ENCODE measurements at places on chromosomes 2 and 18.

GRCh38 chr2:128584296-128584890 lies 265.7 kb upstream of the HS6ST1 start:
- DNase-seq, result no peak

DNA sequence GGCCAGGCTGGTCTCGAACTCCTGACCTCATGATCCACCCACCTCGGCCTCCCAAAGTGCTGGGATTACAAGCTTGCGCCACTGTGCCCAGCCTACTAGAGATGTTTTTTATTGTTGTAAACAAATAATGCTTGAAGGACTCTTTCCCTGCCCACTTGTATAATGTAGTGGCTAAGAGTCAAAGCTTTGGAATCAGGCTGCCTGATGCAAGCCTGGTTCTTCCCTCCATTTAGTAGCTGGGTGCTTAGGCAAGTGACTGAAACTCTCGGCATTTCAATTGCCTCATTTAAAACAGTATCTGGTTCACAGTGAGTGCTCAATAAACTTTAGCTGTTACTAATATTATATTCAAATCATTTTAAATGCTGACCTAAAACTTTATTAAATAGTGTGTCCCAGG lies 264.0 kb upstream of the FBXO11 start:
- DNase-seq, result no peak

DNA sequence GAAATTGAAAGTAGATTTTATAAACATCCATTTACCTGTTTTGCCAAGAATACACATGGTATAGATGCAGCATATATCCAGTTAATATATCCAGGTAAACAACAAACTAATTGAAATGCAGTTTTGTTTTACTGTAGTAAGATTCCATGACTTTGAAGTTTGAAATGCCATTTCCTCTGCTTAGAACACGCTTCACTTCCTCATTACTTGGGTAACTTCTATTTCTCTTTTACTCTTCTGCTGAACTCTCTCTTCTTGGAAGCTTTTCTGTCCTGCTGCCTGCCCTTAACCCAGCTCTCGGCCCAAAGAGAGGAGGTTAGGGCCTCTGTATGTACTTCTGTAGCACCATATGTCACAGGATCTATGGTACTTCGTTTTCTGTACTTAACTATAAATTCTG lies 14.1 kb upstream of the IL1RL2 start:
- DNase-seq, result no peak

DNA sequence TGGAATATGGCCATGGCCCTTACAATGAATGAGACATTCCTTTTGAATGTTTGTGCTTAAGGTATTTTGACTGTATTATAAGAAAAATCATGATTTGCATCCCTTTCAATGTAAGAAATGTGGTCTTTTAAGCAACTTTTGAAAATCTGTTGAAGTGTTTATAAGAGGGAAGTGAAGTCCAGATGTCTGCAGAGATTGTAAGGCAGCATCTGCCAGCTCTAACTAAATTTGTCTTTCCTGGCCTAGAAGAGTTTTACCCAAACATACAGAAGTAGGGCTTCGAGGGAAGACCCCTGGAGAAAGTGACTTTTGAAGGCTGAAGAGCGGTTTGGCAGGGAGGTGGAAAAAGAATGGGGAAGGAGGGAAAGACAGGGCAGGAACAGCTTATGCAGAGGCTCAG lies 12.2 kb downstream of the EML6 start:
- DNase-seq, result no peak

DNA sequence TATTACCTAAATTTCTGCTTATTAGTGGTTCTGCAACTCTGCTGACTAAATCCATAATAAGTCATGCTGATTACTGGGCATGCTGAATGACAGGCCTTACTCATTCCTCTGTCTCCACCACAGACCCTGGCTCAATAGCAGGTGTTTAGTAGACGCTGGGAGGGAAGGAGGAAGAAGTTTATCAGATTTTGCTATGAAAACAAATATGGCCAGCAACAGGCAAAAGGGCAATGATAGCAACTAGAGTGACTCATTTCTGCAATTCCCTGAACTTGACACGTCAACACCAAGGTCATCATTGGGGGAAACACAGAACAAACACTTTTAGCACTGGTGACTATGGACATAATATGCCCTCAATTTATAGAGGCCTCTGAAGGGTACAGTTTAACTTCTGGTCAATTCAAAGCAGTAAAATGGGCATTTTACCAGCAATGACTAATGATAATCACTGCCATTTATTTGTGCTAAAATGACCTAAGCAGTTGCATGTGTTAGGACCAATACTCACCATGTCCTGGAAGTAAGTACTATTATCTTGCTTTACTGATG lies 35.2 kb downstream of the TMEM163 start:
- no peak for DNase-seq

- no peak for DNase-seq
Observed at GRCh38 chr2:60710707-60711106, 45.4 kb upstream of the PAPOLG start.

GRCh38 chr2:182358601-182359000 lies 68.2 kb downstream of the PDE1A start:
- no peak for DNase-seq

- no peak for DNase-seq
Observed at GRCh38 chr2:42074661-42075060, 26.8 kb downstream of the PKDCC start.

DNA sequence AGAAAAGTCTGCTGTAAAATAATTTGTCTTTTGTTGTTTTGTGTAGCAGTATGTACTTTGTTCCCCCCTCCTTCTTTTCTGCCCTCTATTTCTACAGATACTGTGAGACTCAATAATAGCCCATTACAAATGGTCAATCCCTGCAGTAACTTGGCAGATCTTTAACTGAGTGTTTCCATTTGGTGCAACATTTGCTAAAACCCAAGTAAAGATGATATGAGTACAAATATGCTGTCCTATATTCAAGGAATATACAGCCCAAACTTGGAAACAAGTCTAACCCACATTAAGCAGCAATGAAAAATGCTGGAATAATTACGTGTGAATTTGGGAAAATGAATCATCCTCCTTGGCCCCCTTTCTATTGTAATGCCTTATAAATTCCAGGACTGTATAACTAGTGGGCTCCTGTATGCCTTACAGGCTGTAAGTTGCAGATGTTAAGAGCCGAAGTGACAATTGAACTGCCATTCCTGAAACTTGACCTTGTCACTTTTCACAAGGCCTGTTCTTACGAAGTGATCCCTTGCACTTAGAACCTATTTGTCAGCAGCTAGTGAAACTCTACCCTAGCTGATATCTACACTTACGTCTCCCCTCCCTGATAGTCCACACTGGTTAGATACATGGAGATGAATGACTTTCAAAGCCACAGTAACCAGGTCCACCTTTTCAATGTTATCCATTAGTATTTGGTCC lies 104.9 kb downstream of the IRS1 start:
- DNase-seq, result no peak

GRCh38 chr18:58785171-58785805 lies 79.4 kb upstream of the ZNF532 start:
- no peak for DNase-seq

DNA sequence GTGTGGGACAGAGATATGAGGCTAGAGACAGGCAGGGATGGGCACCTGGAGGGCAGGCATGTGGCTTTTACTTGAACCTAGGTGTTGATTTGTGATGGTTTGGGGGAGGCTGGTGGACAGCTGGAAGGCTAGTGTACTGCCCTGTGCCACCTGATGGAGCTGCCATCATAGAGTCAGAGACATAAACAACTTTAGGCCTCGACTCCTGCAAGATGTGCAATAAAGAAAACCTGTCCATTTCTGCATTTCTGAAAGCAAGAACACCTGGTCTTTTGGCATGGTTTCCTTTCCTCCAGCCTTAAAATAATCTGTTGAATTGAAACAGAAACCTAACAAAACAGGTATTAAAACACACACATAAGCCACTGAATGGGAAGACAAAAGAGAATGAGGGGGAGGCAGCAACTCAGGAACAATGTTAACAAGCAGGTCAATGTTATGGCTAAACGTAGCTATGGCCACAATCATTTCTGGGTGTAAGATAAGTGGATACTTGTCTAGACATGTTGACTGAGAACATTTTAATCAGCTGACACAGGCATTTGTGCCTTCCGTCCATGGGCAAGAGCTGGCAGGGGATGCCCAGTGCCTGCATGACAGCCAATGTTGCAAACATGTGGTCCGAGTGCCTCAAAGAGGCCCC lies 87.8 kb downstream of the KCTD1 start:
- peak; percentile 92 for DNase-seq

GRCh38 chr18:49052891-49053644 lies 102.3 kb upstream of the SMAD7 start:
- no peak for DNase-seq

DNA sequence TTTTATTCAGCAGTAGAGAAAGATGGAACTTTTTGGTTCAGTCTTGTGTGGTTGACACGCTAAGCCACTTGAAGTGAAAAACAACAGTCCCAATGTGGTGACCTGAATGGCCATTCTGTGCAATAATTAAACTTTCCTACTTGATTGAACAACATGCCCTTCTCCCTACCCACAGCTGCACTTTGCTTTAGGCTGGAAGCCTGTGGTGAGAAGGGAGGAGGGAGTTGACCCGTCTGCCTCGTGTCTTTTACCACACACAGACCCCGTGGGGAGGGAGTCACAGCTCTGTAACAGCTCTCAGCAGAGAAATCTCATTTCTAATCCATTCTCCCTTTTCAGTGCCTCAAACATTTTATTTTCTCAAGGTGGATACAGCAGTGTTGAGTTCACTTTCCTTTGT lies 138.2 kb upstream of the PKDCC start:
- DNase-seq, result no peak

GRCh38 chr2:128086244-128086643 lies 4.8 kb upstream of the UGGT1 start:
- no peak for DNase-seq

DNA sequence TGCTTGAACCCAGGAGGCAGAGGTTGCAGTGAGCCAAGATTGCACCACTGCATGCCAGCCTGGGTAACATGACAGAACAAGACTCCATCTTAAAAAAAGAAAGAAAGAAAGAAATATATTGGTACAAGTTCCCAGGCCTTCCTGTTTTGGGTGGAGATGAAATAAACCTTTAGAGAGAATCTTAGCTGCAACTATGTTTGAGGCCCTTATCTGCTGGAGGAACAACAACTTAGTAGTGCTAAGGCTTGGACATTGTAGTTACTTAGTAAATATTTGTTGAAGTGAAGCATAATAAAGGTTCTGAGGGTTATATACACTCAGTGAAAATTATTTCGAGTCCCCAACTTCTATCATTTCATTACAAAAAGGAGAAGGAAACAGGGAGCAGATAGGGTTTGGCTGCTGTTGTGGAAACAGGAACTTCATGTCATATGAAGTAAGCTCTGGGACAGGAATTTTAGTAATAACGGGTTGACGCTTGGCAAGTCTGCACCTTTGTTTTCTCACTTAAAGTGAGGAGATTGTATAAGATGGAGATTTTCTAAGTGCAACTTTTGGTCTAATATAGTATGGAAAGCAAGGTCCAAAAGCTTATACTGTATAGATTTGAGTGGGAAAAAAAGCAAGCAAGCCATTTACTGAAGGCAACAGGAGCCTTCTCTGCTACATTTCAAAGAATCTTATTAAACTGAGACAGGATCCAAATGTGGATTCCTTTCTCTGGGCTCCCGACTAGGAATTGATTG lies 40.0 kb upstream of the AGPS start:
- DNase-seq, result no peak

GRCh38 chr2:236160366-236161081 lies 7.7 kb downstream of the GBX2 start:
- no peak for DNase-seq

- DNase-seq, result no peak
Observed at GRCh38 chr18:63224630-63225029, 94.9 kb downstream of the BCL2 start.

DNA sequence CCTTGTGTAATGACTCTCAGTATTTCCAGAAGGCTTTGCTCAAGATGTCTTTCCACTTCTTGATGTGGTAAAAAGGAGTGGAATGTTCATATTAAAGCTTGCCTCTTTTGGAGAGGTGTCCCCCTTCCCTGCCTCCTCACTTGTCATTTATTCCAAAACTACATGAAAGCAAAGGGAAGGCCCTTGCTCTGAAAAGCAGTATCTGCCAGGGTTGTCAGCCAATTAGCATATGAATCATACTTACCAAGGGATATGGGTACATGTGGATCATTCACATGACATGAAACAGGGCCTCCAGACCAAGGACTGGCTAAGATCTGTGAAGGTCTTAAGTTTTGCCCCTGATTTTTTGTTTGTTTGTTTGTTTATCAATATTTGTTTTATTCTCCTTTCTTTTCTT lies 31.3 kb downstream of the ANXA4 start:
- no peak for DNase-seq

DNA sequence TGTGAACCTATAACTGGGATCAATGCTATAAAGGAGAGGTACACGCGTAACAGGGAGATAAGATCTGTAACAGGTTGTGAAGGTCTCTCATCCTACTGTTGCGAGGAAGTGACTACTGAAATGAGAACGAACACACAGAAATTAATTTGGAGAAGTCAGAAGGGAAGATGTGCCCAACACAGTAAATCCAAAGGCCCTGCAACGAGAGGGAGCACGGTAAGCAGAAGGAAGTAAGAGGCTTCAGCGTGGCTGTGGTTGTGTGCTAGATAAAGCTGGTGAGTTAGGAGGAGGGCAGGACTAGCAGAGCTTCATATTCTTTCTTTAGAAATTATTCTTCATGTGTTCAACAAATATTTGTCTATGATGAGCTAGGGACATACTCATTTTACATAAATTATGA lies 2.5 kb upstream of the ATG16L1 start:
- DNase-seq, result no peak

DNA sequence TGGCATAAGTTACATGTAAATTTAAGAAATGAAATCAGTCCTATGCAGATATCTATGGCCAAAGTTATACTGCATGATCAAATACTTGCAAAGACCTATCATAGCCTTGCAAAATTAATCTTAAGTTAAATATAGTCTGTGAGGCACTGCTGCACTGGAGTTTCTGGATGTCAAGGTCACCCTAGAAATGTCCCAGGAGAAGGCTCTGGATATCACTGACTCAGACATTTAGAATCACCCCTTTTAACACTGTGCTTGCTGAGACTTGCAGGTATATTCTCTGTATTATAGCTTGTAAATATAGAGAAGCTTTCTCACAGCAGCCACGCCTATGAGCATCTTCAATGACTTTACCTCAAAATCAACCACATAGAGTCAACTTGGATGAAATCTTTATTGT lies 51.5 kb downstream of the ETAA1 start:
- DNase-seq, result no peak

- DNase-seq, result no peak
Observed at GRCh38 chr2:35960596-35960995, 395.0 kb upstream of the CRIM1 start.

DNA sequence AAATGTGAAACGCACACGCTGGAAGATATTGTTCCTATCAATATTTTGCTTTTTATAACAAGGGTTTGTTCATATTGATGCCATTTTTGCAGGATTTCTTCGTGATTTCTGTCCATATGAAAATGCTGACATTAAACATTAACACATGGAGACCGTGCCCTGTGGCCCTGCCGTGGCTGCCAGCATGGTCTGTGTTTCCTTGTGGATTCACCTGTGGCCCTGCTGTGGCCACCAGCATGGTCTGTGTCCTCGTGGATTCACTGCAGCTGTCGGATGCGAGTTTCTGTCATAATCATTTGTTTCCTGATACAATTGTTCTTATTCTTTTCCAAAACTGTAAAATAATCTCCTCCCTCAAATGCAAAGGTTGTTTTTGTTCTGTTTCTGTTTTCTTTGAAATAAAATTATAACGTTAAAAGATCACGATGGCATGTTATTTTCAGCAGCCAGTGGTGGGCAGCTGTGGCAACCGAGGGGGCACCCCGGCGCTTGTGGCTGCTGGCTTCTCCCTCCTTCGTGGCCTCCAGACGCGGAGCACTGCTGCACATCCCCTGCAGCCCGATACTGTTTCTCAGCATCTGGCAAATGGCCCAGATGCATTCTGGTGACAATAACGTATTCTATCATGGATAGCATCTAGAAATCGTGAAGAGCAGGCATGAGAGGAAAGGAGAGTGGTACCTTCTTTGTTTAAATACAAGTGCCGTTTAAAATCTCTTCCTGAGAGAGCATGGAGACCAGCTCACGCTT lies 143.5 kb downstream of the PTGR3 start:
- no peak for DNase-seq
